HCT116 (cell line): ENCODE measurements at places on chromosomes 13 and 19. TPM values are rescaled to one million over a fixed set of nuclear protein-coding genes. Genes with fewer than 3 reads are reported as not detected.

The ATP8A2 gene
- total RNA-seq: not detected

The ZNF571 gene
- 0.10 TPM for total RNA-seq

The GAPDHS gene
- not detected for total RNA-seq

The FSD1 gene
- total RNA-seq: 20.1 TPM

The GNG7 gene
- 11.3 TPM for total RNA-seq

The ZNF709 gene
- total RNA-seq: not detected

The SIGLEC12 gene
- total RNA-seq: not detected
